Caco-2 (cell line): ENCODE measurements at places on chromosomes 11 and 22.

GRCh38 chr11:63882555-63883242 is 34.3 kb downstream of the RCOR2 start:
- no peak for DNase-seq

DNA sequence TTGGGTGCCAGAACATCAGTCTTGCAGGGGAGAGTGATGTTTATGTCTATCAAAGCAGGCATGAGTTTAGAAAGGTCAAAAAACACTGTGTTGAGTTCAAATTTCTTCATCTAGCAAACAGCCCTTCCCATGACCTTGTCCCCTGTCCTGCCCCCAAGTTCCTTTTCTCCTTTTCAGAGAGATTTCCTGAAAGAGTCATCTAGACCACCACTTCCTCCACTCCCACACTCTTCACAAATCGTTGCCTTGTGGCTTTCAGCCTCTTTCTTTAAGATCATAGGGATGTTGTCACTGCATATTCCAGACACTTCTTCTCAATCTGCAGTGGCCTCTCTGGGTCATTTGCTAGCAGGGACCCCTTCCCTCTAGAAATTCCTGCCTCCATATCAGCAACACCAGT is 290.5 kb downstream of the TENM4 start:
- DNase-seq = no peak

- DNase-seq = no peak
Measured at GRCh38 chr11:21398195-21398594, 728.8 kb downstream of the NELL1 start.

- DNase-seq = peak; percentile 90
Measured at GRCh38 chr11:842370-843002, at the start of the genes POLR2L and TSPAN4. POLR2L (minus strand) TSS chr11:842529; CDS start chr11:842508, 21 bp downstream. TSPAN4 (plus strand) TSS chr11:842852; CDS start chr11:850305, 7,453 bp downstream.

DNA sequence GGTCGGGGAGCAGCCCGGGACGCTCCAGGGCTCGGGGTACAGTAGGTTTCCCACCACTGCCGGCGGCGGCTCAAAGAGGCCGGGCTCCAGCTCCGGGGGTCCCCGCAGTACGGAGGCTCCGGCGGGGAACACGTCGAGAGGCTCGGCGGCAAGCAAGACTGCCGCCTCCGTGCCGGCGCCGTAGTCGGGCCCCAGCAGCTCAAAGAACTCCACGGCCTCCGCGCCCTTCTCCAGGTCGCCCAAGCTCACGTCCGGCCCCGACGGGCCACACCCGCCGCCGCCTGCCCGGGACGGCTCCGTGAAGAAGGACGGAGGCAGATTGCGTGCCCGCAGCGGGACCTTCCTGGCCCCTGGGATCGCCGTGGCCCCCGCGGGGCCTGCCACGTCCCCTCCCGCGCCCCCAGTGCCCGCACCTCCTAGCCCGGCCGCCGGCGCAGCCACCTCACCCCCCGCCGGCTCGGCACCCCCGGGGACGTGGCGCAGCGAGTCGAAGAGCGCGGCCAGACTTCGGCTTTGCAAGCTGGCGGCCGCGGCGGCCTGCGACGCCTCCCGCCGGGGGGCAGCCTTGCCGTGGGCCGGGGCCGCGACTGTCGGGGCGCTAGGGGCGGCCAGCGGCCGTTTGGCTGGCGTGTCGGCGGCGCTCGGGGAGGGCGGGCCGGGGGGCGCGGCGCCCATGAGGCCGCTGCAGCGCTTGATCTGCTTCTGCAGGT is 775 bp downstream of the FAM181B start:
- no peak for DNase-seq

DNA sequence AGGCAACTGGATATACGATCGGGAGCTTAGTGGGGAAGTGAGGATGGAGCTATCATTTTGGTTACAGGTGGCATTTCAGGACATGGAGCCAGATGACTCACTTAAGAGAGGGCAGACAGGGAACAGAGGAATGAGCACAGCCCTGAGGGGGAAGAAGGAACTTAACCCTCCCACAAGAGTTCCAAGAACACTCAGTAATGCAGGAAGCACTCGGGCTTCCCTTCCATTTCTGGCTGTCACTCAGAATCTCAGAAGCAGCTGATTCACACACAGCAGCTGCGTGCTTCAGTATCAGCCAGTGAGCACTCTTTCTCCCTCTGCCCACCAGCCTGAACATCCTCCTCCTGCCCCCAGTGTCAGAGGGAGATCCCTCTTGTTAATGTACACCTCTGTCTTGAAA is 34.8 kb downstream of the EFCAB6 start:
- DNase-seq = no peak

DNA sequence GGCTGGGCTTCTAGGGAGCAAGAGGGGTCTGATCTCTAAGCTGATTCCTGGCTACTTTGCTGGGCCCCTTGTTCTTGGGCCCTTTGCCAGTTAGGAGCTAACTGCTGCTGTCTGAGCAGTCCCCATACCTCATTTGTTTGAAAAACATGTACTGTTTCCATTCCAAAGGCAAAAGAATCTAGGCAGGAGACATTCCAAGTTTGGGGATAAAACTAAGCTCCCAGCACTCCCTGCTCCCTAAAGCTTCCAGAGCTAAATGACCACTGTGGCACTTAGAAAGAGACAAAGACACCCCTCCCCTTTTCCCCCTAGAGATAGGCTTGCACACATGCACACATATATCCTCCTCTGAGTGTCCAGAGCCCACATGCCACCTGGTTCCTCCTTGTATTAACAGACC is 22.7 kb upstream of the RRM1 start:
- peak; percentile 26 for DNase-seq

DNA sequence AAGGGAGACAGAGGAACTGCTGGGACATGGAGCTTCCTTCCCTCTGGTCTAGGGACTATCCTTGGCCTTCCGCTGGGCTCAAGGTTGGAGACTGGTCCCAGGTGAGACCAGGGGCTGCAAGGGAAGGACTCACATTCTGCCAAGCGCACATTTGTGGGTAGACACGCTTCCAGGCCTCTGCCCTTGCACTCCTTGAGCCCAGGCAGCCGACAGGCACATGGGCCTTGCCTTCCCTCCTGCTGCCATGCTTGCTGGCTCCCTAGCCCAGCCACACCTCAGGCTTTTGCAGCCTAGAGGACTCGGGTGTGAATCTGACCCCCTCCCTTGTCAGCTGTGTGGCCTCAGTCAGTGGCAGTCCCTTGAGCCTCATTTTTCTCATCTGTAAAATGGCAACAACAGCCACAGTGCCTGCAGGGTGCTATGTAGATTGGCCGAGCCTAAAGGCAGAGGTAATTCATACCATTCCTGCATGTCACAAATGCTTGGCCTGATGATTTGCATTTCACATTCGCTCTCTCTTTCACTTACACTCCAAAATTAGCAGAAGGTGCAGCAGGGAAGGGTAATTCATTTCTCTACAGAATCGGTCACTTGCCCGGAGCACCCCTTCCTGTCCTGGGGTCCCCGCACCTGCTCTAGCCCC is 57.6 kb upstream of the NECTIN1 start:
- DNase-seq = no peak

- no peak for DNase-seq
Measured at GRCh38 chr22:17815703-17816254, 41.5 kb upstream of the BID start.

DNA sequence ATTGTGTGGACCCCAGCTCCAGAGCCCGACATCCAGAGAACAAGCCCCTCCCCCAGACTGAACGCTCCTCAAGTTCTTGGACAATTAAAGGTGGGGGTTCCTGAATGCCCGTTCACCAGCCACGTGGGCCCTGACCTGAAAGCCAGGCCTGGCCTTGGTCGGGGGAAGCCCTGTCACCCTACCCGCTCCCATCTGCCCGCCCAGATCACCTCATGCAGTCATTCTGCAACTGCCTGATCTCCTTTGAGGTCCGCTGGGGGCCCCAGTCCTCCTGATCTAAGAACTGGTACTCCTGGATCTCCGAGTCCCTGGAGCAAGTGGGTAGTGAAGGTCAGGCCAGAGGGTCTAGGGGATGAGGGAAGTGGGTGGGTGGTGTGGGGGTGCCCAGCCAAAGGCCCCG is 9.1 kb upstream of the NAALADL1 start:
- DNase-seq = no peak
